ENCODE measurements at places on chromosomes 16 and 17. TPM values are rescaled to one million over a fixed set of nuclear protein-coding genes. Genes with fewer than 3 reads are reported as not detected.

GRCh38 chr17:78317794-78318400 is 42.0 kb downstream of the SOCS3 start:
- DNase-seq = no peak

The CRHR1 gene
- total RNA-seq = not detected

DNA sequence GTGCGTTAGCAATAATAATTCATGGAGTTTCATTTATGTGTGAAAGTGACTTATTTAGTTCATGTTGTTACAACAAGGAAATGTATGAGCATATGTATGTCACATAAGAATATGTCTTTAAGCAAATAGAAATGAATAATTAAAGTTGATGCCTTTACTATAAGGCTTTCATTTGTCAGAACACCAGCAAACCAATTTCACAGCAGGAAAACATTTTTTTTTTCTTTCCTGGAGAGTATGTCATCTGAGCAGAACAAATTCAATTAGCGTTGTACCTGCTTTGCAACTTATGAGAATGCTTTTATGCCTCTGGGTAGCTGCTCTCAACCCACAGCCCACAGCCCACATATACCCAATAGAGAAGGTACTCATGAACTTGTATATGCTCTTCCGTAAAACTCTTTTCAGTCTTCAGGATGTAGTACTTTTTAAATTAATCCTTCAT is 26.3 kb upstream of the APOH start:
- DNase-seq = no peak

DNA sequence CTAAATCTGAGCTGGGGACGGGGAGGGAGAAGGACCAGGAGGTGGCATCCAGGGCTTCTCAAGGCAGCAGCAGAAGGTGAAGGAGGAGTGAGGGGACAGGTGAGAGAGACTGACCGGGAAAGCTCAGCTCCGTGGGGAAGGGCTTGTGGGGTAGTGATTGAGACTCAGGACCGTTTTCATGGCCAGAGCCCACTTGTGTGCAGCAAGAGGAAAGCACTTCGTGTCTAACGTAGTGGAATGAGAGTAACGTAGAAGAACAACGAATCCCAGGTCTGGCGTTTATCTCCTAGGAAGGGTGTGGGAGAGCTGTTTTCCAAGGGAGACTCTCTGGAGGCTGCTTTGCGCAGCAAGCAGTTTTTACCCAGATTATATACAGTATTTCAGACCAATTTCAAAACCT is 1.3 kb upstream of the CDH3 start:
- DNase-seq = peak; percentile 34

DNA sequence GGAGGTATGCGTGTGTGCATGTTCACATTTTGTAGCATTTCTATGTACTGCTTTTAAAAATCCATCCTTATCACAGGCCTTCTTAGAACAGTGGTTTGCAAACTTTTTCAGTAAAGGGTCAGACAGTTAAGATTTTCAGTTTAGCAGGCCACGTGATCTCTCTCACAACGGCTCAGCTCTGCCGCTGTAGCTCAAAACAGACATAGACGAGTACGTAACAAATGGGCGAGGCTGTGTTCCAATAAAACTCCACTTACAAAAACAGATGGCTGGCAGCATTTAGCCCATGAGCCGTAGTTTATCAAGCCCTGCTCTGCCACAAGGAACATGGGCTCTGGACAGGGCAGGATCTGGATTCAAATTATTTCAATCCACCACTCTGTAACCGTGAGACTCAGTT is 141.8 kb downstream of the XYLT1 start:
- DNase-seq = peak; percentile 48

GRCh38 chr16:87784812-87785211 is 19.0 kb upstream of the KLHDC4 start:
- DNase-seq = no peak

The MYO1D gene
- total RNA-seq = 92.6 TPM

DNA sequence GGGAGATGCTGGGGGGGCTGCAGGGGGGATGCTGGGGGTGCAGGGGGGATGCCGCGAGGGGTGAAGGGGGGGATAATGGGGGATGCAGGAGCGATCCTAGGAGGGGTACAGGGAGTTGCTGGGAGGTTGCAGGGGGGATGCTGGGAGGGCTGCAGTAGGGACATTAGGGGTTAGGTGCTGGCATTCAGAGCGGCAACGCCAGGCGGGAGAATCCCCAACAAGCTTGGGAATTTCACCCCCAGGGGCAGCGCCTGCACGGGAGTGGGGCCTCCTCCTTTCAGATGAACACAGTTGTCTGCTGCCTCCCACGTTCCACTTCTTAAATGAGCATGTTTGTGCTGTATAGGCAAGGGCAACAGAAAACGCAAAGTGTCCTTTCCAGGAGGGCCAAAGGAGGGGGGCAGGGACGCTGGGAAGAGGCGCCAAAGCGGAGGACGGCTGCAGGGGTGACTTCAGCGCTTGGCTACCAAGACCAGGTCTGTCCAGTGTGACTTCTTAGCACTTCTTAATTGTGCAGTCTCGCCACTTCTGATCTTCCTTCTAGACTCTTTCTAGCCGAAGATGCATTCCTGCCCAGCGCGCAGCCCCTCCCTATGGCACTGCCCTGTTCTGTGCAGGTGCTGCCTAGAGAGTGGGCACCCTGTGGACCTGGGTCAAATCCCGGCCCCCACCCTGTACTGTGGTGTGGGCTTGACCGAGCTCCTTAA is 2.0 kb upstream of the SLC6A4 start:
- no peak for DNase-seq

GRCh38 chr16:59913666-59914065 is 1179.5 kb upstream of the GOT2 start:
- DNase-seq = no peak

DNA sequence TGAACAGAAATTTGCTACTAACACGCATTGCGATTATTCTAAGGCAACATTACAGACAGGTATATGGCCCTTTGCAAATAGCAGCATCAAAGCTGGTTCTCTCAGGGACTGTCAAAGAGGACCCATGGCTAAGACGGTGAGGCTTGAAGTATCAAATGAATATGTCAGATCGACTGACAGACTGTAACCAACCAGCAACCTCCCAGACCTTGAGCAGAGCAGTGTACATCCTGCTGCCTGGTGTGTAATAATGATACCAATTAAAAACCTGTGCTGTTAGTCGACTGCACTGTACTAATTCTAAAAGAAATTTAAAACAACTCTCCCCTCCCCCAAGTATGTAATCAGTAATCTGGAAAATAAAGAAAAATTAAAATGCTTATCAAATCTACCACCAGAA is 35.9 kb upstream of the GHDC start:
- no peak for DNase-seq

The KRTAP2-3 gene
- total RNA-seq = not detected

- no peak for DNase-seq
Measured at GRCh38 chr16:20930365-20930690, 29.8 kb downstream of the LYRM1 start.

DNA sequence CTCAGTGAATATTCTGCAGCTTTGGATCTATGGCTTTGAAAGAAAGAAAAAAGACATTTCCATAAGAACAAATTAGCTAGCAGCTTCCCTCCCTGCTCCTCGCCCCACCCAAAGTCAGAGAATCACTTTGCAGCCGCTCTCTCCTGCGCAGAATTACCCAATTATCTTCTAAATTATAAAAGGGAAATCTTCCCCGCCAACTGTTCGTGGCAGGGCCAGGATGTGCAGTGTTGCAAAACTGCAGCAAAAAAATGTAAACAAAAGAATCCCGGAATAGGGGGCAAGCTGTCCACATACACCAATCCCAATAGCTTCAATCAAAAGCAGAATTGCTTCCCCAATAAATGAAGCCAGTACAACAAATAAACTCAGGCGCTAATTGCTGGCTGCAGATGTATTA is 510.6 kb downstream of the RBFOX1 start:
- no peak for DNase-seq

DNA sequence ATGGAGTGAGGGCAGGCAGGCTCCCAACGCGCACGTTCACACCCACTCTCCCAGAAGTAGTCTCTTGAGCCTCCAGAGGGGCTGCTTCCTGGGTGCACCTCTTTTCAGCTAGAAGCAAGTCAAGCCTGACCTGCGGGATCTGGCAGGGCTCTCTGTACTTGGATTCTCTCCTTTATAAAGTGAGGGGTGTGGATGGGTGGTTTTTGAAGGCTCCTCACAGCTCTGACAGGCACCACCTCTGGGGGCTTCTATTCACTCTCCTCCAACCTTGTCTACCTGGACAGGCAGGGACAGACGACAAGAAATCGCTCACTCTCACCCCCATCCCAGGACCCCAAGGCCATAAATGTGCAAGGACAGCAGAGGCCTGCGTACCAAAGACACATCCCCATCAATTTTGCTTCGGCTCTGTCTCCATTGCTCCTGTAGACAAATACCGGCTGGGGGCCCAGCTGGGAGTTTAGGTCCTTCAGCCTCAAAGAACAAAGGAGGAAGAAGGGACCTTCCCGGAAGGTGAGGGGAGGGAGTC is 814 bp upstream of the DYNLL2 start:
- DNase-seq = peak; percentile 64

DNA sequence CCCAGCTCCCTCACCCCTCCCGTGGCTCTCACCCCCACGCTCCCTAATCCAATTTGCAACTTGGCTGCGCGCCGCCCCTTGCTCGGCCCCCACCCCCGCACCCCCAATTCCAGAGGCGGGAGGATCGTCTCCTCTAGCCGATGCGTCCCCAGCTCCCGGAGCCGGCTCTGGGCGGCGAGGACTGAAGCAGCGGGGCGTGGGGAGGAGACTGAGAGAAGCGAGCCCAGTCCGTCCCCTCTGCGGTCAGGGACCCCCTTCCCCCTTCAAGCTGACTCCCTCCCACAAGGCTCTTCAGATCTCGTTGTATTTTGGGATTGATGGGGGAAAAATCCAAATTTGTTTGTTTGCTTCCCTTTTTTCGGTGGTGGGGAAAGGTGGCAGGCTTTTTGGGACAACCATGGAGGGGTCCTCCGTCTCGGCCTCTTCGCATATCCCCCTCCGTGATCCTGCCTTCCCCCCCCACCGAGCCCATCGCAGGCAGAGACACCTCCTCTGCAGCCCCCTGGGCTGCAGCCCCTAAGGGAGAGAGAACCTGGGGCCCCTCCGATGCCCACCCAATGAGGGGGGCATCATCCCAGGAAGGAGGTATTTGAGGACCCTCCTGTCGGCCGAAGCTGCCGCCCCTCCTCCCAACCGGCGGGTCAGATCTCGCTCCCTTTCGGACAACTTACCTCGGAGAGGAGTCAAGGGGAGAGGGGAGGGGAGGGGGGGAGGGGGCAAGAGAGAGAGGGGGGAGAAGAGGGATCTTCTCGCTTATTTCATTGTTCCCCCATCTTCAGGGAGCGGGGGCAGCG is 466 bp downstream of the NEUROD2 start:
- no peak for DNase-seq

The TBC1D16 gene
- total RNA-seq = 25.4 TPM

DNA sequence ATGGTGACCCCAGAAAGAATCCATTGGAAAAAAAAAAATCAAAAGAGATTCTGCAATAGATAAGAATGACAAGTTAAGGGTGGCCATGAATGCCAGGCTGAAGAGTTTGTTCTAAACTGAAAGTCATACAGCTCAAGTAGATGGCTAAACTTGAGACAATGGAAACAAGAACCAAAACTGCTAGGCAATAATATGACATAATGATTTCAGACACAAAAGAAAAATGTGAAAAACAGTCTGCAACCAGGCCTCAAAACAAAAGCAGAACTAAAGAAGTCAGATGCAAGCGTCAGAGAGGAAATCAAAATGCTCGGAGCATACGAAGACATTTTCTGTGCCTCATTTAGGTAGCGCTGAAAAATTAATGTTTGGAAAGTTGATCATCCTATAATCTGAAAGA is 54.4 kb upstream of the YPEL2 start:
- no peak for DNase-seq
